ENCODE measurements at places on chromosomes 7 and 10.

DNA sequence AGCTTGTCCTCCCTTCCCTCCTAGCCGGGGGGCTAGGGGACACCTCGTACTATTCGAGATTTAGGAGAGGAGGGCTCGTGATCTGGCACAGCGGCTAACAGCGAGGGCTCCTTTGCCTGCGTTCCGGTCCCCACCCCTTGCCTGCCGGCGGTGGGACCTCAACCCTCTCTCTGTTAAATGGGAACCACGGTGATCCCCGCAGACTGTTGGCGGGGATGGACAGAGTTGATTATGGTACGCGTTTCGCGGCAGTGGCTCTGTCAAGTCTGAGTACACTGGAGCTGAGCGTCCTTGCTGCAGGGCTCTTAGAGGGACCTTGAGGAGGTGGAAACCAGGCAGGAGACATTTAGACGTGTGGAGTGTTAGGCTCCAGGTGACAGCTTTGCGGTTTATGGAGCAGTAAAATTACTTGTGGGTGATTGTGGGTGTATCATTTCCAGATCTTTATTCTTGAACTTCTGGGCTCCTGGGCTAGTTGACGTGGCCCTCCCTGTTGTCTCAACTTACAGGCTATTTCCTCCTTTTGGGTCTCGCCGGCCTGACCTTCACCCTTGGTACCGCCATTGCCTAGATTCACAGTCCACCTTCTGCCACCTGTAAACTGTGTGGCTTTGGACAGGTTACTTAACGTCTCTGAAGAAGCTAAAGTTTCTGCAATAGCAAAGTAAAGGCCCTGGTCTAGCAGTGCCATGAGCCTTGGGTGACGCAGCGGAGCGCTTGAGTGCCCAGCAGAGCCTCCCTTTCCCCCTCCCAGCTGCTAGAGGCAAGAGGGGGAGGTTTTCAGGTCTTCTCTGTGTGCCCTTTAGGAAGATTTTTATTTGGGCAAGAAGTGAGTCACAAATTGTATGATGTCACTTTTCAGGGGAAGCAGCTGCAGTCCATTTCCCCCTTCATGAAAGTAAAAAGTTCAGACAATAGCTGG is 739 bp downstream of the CASP7 start:
- peak; percentile 58 for DNase-seq

DNA sequence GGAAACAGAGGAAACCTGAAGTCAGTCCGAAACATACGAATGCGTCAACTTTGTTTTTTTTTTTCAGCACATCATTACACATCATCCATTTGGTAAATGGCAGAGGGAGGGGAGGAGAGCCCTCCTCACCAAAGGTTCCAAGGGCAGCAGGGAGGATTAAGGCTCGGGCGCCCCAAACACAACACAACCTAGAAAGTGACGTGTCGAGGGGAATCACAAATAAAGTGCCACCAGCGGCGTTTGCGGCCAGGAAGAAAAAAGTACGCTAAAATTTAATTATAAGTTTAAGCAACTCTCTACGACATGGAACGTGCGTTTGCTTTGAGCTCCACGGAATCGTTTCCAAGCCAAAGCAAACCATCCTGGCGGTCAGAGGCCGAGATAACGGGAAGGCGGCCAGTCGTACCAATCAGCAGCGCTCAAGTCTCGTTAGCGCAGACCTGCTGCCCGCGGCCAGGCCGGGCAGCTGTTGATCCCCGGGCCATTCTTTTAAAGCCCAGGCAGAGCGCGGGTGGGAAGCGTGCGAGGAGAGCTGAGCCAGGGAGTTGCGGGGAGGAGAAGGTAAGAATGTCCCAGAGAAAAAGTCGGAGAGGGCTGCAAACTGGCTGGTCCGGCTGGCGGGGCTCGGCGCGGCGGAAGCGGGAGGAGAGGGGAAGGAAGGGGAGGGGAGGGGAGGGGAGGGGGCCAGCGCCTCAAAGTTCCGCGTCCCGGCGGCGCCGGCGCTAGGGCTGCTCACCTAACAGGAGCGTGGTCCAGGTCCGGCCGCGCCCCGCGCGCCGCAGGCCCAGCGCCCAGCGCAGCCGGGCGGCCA is 719 bp downstream of the DPY19L1 start:
- peak; percentile 33 for DNase-seq

- DNase-seq = no peak
These were observed 123.2 kb downstream of the HERPUD2 start for GRCh38 chr7:35571611-35572240.

GRCh38 chr10:48383393-48383792 is 76.9 kb downstream of the MAPK8 start:
- DNase-seq = no peak

DNA sequence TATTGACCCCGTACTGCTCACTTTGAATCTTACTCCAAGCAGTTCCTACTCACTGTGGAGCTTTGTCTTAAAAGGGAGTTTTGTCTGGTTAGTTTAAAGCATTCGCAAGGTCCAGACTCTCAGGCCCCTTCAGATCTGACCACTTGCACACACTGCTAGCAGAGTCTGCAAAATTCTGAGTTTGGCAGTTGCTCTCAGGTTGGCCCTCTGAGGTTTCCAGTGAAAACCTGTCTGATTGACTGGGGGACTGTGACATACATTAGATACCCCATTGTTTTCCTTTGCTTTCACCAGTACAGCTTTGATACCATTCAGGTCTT is 149.2 kb downstream of the XPNPEP1 start:
- no peak for DNase-seq

DNA sequence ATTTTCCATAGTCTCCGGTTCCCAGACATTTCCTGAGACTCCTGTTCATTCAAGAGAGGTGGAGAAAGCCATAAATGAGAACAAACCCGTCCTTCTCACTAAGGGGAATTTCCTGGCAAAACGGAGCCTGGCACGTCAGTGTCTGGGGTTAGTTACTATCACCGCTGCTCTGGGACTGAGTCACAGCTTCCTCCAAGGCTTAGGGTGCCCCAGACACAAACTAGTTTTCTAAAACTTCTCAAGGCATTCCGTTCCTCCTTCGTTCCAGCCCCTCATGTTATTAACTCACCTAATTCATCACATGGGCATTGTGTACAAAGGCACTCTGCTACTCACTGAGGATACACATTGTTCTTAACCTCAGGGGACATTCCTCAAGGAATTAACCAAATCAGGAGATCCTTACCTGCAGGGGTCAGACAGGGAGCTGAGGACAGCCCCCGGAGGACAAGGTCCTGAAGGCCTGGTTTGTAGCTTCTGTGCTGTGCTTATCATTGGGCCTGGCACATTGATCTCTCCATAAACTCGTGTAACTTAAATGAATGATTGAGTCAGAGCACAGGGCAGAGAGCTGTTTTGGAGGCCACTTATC is 103.0 kb upstream of the KLF6 start:
- no peak for DNase-seq

DNA sequence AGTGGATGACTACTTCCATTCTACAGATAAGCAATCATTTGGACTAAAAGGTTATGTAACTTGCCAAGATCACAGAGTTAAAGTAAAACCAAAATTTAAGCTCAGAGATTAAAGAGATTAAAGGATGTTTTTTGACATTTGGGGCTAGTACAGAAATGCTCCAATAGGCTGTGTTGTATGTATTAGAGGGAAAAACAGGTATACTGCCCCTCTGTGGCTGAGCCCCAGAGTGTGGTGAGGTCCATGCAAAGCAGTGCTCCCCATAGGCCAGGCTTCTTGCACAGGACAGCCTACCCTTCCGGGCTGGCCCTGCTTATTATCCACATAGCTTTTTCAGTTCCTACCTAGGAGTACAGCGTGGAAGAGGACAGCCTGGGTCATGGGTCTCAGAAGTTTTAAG is 322.8 kb downstream of the POM121L12 start:
- no peak for DNase-seq

DNA sequence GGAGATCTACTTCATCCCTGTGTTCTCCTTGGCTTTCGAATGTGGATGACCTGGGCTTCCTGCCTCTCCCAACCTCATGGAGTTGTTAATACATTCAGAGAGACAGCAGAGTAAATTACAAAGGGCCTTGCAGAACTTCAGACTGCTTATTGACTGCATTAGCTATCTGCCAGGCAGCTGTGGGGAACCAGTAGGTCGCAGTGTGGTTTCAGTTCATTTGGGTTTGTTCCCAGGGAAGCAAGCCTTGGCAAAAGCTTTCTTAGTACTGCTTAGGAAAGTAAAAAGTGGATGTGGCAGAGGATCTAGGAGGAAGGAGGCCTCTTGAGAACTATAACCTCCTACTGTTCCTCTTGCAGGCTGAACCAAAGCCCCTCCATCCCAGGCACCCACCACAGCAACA is 9.2 kb downstream of the NPFFR1 start:
- DNase-seq = peak; percentile 44

DNA sequence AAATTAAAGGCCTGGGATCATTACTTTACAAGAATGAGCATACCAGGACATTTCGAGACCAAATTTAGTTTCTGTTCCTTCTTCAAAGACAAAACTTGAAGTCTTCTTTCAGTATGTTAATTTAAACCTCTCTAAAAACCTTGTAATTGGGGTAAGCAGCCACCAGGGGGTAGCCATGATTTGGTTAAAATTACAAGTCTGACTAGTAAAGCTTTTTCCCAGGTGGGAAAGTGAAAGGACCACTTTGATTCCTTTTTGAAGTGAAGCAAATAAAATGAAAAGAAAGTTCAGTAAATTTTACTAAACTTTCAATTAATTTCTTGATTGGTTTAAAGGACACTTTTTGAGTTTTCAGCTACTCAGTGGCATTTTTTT is 294.3 kb downstream of the BBS9 start:
- DNase-seq = no peak

- no peak for DNase-seq
These were observed 395 bp downstream of the ZNF487 start for GRCh38 chr10:43437141-43437870.

GRCh38 chr10:106312087-106312486 is 852.4 kb downstream of the SORCS1 start:
- no peak for DNase-seq

DNA sequence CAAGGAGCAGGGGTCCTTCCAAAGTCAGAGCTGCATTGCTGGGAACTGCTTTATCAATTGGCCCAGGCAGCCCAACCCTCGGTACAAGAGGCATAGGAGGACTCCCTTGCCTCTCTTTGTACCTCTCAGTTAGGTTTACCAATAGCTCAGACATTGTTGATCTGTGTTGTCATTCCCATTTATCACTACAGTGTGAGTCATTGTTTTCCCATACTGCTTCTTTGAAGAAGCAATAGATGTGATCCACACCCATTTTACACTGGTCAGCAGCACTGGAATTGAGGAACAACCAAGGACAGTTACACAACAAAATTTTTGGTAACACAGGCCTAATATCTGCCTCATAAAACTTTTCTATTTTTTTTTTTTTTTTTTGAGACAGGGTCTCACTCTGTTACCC is 307.2 kb downstream of the SNX13 start:
- no peak for DNase-seq

- DNase-seq = no peak
These were observed 161.9 kb downstream of the GRID1 start for GRCh38 chr10:86204421-86205305.
